ENCODE measurements at places on chromosomes 3 and 15.

DNA sequence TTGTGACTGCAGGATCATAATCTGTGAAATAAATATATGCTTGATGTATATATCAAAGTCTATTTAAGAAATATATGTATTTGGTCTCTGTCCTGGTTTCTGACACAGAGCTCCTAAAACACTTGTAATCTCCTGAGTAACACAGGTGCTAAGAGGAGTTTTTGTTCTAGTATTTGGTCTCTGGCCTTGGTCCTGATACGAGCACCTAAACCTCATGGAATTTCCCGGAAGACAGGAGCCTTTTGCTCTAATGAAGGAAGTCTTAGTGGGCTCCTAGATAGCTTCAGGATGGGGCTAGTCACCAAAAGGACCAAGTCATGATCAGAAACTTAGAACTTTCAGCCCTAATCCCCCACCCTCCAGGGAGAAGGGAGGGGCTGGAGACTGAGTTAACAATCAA is 19.2 kb upstream of the MUSTN1 start:
- DNase-seq, result no peak

DNA sequence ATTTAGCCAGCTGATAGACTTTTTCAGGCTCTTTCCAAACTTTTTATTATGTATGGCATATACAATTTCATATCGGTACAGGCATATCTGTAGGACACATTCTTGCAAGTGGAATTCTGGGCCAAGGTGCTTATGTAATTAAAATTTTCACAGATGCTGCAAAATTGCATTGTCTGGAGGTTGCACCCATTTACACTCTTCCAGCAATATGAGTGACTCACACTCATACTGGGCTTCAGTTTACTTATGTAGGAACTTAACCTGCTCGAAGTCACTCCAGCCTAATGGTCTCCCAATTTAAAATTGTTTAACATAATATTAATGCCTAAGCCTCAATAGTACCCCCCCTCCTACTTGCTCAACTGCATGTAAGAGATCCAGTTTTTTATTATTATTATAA is 11.2 kb upstream of the SEC62 start:
- DNase-seq, result no peak

DNA sequence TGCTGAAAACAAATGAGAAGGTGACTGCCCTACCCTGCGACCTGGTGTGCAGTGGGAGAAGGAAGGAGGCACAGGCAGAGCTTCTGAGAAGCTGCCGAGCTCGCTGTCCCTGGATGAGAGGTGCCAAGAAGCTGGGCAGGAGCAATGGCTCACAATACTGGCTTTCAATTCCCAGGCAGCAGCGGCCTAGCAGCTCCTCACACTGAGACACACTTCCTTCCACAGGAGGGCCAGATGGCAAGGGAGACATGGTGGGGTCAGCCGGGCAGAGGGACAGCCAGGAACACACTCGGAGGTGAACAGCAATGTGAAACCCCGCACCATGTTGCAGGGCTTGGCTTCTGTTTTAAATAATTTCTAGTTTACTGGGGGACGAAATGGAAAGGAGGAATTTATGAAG is 314.6 kb downstream of the EPHB1 start:
- DNase-seq, result no peak

DNA sequence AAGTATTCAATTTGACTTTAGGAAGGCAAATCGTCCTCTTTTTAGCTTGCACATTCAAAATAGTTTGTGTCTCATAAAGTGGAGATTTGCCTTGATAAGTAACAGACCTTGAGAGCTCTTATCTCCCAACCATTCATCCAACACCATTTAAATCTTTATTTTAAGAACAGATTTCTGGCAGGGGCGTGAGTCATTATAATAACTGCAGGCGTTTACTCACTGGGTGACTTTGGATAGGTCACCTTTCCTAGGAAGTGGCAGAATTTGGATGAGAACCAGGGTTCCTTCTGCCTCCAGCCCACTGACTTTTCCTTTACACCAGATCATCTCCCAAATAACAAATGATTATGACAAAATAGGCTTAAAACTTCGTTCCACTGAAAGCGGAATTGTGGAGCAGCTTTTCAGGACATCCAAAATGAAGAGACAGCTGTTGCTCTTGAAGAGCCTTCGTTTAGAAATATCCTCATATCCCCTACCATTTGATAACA is 5.0 kb downstream of the LMCD1 start:
- no peak for DNase-seq

DNA sequence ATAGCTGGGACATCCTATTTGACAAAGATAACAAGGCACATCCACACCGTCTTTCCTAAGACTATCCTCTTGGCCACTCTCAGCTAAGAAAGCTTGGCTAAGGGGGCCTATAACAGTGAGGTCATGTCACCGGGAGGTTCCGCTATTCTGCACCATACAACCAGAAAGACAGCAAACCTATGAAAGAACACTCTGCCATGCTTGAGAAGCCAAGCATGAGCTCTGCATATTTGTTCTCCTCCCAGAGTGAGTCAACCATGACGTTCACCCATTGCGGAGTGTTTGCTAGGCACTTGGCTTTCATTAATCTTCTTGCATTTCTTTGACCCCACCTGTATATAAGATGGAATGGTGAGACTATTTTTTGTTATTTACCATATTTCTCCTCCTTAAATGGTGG is 141.2 kb downstream of the GMNC start:
- peak; percentile 91 for DNase-seq

DNA sequence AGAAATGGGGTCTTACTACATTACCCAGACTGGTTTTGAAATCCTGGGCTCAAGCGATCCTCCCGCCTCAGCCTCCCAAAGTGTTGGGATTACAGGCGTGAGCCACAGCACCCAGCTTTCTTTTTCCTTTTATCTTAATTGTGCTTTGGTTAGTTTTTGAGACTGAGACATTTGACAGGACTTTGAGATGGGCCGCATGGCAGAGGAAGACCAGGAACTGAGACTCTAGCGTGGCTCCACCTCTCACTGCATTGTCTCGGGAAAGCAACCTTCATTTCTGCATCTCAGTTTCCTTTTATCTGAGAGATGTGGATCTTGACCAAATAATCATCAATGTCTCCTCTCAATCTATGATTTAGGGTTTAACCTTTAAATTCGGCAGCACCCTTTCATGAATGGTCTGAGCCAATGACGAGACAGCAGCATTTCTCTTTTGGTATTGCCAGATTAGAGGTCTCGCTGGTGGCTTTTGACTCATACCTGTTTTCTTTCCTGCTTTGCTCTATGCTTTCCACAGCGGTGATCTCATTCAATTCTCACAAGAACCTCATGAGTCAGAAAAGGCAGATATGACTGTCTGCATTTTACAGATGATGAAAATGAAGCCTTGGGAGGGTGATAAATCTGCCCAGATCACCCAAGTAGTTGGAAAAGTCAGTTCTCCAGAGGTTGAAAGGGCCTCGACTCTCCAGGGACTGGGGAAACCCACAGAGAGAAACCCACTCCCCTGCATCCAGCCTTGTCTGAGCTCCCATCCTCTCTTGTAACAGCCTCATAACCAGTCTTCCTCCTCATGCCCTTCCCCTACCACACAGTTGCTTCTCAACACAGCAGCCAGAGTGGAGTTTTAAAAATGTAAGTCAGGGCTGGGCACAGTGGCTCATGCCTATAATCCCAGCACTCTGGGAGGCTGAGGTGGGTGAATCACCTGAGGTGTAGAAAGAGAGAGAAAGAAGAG is 84.8 kb upstream of the FOXB1 start:
- no peak for DNase-seq

GRCh38 chr15:80072285-80072994 is 13.0 kb downstream of the ZFAND6 start:
- peak; percentile 32 for DNase-seq

DNA sequence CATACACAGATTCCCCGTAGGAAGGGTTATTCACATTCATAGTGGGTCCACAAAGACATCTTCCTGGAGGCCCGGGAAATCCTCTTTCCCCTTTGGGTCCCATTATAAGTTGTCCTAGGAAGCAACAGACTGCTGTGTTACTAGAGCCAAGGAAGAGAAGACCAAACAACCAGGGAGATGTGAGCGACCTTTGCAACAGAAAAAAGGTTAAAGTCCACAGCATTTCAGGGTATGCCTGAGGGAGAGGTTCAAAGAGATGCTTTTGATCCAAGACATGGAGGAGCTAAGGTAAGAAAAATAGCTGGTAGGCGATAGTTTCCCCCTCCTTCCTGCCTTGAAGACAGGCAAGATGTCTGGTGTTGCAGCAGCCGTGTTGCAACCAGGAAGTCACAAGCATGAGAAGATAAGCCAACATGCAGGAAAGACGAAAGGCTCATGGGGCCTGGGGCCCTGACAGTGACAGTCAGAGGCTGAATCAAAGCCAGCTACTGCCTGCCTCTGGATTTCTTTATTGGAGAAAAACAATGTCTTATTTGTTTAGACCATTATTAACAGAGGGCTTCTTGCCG is 30.9 kb downstream of the EAF1 start:
- DNase-seq, result no peak

DNA sequence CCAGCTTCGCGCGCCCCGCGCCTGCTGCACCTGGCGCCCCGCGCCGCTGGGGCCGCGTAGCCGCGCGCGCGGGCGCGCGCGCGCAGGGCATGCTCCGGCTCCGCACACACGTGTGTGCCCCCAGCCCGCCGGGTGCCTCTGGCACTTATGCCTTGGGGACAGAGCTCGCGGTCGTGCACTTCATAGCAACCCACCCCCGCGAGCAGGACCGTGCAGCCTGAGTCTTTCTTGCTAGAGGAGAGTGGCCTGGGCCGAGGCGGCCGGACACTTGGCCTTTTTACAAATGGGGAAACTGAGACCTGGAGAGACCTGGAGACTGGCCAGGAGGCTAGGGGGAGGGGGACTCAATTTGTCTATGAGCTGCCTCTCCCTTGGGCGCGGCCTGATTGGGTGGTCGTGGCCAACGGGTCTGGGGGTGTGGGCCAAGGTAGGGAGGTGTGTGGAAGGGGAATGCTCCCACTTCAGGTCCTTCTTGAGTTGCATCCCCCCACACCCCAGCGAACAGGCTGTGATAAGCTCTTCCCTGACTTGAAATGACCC is 562 bp downstream of the NBEAL2 start:
- DNase-seq, result no peak

DNA sequence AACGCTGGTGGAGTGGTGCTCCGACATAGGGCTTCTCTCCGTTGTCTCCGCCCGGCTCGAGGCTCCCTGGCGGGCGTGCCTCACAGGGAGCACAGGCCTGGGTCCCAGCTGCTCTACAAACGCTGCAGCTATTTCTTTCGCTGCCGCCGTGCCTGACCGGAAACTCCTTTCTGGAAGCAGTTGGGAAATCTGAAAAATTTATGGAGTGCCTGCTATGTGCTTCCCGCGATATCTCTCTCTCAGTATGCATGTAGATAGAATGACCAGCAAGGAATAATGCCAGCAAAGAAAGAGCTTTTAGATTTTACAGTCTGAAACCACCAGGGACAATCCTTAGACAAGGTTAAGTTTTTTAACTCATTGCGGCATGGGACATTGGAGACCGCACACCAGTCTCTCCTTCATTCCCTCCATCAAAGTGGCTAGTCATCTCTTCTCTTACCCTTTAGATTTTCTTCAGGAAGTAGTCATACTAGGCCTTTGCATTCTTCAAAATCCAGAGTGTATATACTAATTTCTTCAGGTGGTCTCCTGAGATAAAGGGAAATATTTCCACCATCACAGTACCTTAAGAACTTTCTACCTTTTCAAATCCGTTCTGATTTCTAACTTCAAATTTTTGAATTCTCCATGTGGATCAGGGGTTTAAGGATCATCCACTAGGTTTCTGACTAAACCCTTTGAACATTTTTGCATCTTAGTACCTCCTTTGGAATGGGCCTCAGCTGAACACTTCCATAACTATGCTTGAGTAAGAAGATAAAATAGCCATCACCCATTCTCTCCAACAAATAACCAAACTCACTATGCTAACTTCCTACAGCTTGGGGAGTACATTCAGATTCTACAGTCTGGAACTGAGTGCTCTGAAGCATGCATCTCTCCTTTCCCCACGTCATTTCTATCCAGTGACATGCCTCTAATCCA is 1.1 kb upstream of the NPHP3 start:
- DNase-seq, result no peak

- DNase-seq, result no peak
These were observed 13.4 kb downstream of the DZIP3 start for GRCh38 chr3:108602935-108603294.

GRCh38 chr15:56821721-56822425 is 88.6 kb upstream of the ZNF280D start:
- DNase-seq, result no peak

GRCh38 chr15:90200534-90201129 is 498 bp upstream of the SEMA4B start:
- DNase-seq, result no peak

DNA sequence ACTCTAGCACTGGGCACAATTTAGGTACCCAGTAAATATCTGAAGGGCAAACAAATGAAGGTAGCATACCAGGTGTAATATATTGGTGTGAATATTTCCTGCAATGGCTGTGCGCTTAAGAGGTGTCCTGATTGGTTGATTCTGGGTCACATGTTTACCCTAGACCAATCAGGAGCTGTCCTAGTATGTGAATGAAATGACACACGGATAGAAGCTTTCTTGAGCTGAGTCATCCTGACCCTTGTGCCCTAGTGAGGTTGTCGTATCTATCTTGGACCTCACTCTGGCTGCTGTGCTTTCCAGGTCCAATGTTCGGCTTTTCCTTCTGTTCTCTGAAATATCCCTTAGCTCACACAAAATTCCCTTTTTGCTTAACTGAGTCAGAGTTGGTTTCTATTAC is 58.1 kb upstream of the FOXP1 start:
- DNase-seq, result no peak

GRCh38 chr15:64901914-64902313 is 9.8 kb upstream of the ANKDD1A start:
- no peak for DNase-seq

DNA sequence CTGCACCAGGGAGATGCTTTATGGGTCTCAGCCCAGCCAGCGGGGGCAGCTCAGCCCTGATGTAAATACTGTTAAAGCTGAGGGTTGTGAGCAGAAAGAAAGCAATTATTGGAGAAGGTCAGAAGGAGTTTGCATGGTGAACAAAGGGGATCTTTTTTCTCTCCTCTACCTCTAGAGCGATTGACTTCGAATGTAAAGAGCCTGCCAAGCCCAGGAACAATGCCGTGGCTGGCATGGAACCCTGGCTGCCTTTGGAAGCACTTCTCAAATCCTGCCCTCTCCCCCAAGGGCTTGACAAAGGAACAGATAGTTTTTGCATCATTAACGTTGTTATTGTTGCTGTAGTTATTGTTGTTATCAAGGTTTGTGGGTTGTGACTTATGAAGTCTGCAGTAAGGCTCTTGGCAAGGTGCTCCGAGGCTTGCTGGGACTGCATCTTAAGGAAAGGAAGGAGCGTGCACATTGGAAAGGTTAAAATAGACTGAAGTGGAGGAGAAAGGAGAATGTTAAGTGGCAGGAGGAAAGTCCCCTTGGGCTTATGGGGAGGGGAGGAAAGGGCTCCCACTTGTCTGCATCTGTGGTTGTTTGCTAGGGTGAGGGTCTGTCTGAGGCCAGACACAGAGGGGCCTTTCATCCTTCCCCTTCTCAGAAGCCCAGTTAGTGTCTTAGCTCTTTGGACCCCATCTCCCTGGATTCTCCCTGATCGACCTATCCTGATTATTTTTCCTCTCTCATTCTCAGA is 16.7 kb downstream of the PDIA5 start:
- no peak for DNase-seq

GRCh38 chr3:143831994-143832393 is 16.3 kb downstream of the SLC9A9 start:
- no peak for DNase-seq

GRCh38 chr3:160401291-160402095 is 2.0 kb downstream of the SMC4 start:
- no peak for DNase-seq

All from NCI-H187 treated with DMSO at 0.1 percent for 48 hours (cell line).